Ecto neural progenitor cell (in vitro differentiated cells): ENCODE measurements at places on chromosomes 6 and 20.

DNA sequence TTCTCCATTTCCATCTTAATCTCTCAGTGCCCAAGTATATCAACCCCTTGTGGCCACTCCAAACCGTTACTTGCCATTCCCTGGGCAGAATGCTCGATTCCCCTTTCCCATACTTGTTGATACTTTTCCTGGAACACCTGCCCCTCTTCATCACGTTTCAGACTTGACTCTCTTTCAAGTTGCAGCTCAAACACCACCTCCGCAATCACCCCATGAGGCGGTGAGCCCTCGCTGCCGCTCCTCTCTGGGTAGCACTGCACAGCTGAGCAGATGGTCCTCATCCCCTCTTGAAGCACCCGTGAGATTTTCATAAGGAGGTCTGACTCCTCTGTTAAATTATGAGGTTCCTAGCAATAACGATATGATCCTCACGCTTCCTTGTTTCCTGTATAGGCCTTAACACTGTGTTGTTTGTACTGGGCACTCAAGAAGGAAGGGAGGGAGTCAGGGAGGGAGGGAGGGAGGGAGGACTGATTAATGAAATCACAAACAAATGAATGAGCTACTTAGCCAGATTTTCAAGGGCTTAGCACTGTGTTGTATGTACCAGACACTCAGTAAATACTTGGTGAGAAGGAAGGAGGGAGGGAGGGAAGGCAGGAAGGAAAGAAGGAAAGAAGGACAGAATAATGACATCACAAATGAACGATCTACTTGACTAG lies 8.0 kb upstream of the UQCC2 start:
- no peak for DNase-seq

DNA sequence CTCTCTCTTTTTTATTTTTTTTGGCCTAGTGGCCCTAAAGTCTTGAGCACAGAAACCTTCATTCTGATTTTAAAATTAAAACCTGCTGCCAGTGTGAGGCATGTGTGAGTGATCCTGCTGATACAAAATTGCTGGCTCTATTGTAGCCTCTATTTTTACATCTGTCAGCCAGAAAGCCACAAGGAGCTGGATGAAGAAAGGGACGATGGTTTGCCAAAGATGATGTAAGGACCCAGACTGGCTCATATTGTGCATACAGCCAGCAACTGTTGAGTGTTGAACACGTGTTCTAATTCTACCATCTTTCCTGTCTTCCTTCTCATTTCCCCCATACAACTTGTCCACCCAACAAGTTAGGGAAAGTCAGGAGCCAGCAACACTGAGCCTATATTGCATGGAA lies 40.8 kb upstream of the ATXN1 start:
- no peak for DNase-seq

DNA sequence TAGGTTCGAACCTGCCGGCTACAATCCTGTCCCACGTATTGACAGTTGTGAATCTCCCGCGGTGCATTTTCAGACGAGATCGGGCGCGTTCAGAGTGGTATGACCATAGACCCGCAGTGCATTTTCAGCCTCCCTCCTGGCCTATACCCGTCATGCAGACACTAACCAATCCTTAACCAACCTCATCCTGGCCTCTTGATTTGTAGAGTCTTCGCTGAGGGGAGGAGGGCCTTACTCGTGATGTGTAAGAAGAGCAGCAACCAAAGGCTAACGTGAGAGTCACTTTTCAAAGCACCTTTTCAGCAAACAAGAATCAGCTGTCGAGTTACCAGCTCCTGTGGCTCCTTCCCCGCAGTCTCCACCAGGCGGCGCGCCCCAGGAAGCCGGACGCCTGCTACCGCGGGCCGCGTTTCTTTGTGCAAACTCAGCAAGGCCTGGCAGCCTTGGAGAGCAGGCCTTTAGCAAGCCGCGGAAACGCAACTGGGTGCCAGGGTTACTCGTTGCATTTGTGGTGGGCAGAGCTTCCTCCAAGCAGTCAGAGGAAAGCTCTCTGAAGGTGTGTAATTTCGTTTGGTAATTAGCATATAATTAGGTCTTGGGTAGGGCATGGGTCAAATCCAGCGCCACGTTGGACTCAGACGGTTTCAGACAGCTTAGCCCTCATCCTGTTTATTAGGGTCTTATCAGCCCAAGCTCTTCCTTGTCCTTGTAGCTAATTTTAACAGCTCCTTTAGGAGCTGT lies 139.8 kb downstream of the OR2B2 start:
- DNase-seq: peak; percentile 90

DNA sequence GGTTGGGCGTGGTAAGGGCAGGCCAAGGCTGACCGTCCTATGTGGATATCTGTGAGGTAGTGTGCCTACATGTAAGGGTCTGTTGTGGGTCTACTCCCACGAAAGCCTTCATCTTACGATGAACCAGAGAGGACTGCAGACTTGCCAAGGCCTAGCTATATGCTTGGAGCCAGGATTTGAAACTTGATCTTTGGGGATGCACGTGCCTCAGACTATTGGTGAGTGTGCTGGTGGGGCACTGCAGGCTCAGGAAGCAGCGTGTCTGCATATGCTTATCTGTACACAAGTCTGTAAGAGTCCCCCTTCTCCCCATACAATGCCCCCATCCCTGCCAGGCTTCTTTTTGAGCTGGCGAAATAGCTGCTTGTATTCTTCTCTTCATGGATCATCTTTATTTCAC lies 17.9 kb downstream of the PLCG1 start:
- no peak for DNase-seq
